Omental fat pad (tissue), 4 donors: ENCODE measurements at places on chromosomes 12 and 14. TPM values are rescaled to one million over a fixed set of nuclear protein-coding genes. Genes with fewer than 3 reads are reported as not detected.

GRCh38 chr14:70822530-70823185 is 13.3 kb upstream of the MAP3K9 start:
- DNase-seq = no peak

DNA sequence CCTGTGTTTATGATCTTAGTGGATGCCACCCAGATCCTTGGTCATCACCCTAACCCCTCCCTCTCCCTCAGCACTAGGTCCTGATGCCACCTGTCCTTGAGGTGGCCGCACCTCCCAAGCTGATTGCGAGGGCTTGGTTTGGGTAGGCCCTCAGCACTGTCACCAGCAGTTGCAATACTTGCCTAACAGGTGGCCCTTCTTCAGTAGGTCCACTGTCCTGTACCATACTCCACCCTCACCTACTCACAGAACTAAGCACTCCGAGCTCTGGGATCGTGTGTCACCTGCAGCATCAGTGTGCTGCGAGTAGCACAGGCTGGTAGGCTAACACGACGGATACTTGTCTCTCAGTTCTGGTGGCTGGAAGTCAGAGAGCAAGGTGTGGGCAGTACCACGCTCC is 14.0 kb upstream of the SERPINA12 start:
- no peak for DNase-seq

DPF3 gene
- total RNA-seq = 0.44 TPM

- DNase-seq = no peak
Measured at GRCh38 chr12:67958187-67958586, 31.1 kb upstream of the IFNG-AS1 start.

DNA sequence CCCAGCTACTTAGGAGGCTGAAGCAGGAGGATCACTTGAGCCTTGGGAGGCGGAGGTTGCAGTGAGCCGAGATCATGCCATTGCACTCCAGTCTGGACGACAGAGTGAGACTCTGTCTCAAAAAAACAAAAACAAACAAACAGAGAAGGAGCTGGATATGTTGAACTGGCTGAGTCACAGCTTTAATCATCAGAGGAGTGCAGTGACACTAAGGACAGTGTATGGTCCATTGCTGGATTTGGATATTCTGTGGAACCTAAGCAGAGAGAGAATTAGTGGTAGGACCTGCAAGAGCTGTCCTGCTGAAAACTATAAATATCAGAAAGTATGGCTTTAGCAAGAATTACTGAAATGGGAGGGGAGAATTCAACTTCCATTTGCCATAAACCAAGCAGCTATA is 163.0 kb upstream of the PELI2 start:
- no peak for DNase-seq

- no peak for DNase-seq
Measured at GRCh38 chr12:8087666-8088065, 5.6 kb downstream of the NECAP1 start.

GPRC5D gene
- total RNA-seq = not detected

DNA sequence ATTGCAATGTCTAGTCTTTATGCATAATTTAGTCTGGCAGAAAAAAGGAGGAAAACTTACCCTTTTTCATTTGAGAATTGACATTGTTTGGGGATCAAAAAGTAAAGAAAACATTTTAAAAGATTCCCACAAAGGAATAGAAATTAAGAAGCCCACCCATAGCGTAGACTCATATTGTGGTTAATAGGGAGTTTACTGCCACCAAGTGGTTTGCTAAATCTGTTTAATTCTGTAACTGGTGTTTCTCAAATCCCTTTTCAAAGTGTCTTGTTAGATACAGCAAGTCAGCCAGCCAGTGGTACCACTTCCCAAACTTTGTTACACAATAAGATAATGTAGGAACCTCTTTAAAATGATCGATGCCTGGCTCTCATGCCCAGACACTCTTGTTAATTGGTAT is 180.3 kb downstream of the IPO8 start:
- DNase-seq = no peak

LALBA gene
- not detected for total RNA-seq

- no peak for DNase-seq
Measured at GRCh38 chr12:71092290-71092689, 65.5 kb downstream of the TSPAN8 start.

MYF5 gene
- total RNA-seq = not detected

DNA sequence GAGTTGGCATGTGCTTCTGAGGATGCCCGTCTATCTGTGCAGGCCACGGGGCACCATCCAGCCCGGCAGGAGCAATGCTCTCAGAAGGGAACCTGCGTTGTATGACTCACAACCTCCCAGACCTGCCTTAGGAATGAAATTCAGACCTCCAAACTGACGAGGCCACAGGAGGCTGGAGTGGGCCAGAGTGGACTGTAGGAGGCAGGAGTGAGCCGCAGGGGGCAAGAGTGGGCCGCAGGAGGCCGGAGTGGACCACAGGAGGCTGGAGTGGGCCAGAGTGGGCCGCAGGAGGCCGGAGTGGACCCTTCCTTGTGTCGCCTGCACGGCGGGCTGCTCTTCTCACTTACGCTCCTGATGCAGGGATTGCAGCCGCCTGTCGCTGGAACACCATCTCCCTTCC is 11.1 kb upstream of the FBRSL1 start:
- DNase-seq = no peak

DNA sequence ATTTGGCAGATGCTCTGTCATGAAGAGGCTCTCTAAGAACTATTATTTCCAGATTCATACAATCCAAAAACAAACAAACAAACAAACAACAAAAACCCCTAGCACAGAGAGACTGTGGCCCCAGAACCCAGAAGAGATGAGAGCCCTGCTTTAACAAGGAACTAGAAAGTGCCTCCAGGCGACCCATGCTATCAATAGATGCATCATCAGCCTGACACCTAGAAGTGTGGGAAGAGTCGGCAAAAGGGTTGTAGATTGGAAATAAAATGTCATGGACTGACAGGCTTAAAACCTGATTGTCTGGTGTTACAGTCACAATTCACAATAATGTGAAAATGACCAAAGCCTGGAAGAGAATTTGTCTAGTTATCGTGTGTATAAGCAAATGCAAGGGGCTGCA is 50.6 kb upstream of the FLRT2 start:
- no peak for DNase-seq

- DNase-seq = no peak
Measured at GRCh38 chr12:1204581-1205121, 213.6 kb downstream of the ERC1 start.

DNA sequence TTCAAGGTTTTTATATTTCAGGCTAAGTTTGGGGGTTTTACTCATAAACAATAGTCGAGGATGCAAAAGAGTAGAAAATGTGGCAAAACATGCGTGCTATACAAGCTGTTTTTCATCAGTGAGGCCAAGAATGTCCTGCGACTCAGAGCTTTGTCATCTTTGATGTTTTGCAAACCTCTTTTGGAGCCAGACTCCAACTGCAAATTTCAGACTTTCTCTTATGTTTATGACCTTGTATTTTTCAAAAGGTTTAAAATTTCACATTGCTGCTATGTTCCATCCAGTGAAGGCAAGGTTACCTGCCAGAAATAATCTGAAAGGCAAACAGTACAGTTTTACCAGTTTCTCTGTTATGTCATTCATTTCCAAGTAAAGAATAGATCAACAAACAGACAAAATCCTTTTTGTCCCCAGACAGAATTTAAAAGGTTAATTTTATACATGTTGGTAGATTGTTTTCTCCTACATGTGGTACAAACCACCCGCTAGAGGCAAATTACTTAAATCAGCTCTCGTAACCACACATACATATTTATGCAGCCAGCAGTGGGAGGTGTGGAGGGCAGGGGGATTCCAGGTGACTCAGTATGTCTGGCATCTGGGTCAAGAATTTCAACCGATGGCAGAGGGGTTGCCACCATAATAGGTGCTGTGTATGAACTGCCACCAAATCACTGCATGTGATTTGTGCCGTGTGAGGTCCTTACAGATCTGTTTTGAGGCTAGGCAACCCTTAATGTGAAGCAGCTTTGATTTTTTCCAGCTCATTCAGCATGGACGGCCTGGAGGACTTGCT is 119.8 kb upstream of the CPM start:
- no peak for DNase-seq

GRCh38 chr12:130186651-130187268 is 24.5 kb downstream of the FZD10 start:
- DNase-seq = no peak

DNA sequence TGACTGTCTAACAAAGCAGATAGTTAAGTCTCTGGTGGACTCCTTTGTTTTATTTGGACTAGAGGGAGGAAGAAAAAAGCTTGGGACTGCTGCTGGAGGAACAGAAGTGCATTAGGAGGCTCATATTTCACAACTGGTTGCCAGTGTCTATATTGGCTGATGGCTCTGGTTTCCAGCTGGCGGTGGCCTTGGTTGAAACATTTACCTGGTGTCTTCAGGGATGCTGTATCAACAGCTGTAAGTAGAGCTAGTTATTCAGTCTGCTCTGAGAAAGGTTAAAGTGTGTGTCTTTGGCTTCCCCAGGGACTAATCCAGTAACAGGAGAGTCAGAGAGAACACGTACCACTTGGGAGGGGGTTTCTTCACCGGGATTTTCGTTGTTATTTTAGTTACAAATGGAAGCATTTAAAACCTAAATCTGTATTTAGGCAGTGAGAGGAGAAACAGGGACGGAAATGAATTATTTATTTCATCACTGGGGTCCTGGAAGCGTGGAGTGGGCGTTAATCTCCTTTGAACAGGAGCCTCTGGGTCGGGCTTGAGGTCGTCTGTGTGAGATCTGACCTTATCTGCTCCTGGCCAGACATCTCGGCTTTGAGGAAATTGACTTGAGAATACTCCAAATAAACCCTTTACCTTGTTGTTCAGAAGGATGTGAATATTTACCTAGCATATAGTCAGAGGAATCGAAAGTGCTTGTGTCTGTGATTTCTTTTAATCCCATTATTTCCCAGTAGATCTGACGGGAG is 149.9 kb downstream of the NRXN3 start:
- no peak for DNase-seq

PRR4 gene
- total RNA-seq = 1.7 TPM

DNA sequence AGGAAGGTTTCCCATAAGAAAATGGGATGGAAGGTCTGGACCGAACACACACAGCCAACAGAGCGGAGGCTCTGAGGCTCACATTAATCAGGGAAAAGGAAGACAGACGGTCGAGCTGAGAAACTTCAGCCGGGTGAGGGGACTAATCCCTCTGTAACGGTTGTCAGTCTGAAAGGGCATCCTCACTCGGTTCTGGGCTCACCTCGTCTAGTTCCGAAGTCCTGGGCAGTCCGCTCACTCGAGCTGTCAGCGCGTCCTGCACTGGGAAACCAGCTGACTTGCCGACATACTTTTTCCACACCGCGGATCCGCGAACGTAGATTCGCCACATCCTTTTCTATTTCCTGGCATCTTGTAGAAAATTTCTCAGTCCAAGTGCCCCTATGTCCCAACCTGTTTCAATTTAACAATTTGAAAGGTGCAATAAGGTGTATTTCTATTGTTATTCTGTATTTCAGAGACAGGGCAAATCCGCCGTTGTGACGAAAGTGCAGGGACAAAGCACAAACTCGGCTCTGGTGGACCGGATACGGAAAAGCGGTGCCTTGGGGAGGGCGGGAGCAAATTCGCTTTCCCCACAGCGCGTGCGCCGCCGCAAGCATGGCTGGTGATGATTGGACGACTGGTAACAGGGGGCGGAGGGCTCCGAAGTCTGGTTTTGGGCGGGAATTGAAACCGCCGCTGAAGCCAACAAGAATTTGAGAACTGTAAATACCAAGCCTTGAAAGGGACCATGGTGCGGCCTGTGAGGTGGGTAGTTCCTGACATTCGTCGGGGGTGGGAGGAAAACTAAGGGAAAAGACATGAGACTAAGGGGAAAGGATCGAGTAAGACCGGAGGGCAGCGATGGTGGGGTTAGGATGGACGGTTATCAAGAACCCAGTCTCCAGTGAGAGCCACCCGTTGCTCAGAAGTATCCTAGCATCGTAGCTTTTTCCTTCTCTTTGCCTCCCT is at the start of gene RAD51AP1:
RAD51AP1 (plus strand) TSS at position 684 of the 954 bp plus-strand sequence; CDS start at position 734, 50 bp downstream.
- DNase-seq = peak; percentile 71

DNA sequence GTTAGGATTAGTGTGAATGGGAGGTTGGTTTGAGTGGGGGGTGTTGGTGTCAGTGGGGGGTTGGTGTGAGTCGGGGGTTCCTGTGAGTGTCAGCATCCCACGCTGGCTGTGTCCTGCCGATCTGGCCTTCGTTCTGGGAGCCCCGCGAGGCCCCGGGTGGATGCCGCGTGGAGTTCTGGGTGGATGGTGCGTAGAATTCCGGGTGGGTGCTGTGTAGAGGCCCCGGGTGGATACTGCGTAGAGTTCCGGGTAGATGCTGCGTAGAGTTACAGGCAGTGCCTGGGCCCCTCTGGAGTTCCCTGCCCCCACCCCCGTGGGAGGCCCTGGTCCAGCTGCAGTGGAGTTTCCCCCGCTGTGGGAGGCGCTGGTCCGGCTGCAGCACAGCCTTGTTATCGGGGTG is 8.7 kb downstream of the NOC4L start:
- no peak for DNase-seq

GRCh38 chr14:95218472-95219193 is 61.3 kb upstream of the DICER1 start:
- no peak for DNase-seq

DNA sequence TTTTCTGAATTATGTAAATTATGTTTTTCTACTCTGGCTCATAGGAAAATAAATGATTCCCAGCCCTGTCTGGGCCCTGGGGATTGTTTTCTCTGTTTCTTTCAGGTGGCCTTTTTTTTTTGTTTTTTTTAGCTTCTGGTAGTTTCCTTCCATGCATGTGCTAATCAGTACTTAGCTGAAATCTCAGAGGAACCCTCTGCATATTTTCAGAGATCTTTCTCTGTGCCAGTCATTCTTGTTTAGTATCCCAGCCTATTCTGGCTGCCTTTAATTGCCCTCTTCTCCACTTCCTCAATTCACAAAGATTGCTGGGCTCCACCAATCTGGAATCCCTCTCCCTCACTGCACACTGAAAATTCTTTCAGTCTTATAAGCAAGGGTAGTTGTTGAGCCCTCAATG is 46.9 kb downstream of the CNOT2 start:
- no peak for DNase-seq
